ENCODE measurements at places on chromosomes 5 and 9.

DNA sequence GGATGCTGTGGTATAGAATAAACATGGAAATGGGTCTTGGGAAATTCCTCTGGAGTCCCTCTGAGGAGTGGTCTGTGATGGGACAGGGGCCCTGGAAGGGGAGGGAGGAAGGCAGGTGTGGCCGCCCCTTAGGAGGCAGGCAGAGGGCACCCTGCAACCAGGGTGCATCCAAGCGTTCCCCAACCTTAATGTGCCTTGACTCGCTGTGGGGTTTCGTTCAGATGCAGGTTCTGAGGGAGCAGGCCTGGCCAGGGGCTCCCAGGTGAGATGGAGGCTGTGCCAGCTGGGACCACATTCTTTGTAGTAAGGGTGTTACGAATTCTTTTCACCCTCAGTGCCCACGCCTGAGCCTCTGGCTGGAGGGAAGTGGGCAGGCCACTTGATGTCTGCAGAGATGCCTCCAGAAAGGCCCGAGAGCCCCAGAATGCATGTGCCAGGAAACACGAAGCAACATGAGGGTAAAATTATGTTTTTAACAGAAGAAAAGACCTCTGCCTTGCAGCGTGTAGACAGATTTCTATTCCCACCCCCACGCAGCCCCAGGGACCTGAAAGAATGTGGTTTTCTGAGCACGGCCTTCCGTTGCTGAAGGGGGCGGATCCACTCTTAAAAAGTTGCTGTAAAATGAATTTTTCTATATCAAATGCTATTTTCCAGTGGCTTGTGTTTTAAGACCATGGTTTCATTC, 150.4 kb upstream of the IER5L start:
- DNase-seq, result no peak

DNA sequence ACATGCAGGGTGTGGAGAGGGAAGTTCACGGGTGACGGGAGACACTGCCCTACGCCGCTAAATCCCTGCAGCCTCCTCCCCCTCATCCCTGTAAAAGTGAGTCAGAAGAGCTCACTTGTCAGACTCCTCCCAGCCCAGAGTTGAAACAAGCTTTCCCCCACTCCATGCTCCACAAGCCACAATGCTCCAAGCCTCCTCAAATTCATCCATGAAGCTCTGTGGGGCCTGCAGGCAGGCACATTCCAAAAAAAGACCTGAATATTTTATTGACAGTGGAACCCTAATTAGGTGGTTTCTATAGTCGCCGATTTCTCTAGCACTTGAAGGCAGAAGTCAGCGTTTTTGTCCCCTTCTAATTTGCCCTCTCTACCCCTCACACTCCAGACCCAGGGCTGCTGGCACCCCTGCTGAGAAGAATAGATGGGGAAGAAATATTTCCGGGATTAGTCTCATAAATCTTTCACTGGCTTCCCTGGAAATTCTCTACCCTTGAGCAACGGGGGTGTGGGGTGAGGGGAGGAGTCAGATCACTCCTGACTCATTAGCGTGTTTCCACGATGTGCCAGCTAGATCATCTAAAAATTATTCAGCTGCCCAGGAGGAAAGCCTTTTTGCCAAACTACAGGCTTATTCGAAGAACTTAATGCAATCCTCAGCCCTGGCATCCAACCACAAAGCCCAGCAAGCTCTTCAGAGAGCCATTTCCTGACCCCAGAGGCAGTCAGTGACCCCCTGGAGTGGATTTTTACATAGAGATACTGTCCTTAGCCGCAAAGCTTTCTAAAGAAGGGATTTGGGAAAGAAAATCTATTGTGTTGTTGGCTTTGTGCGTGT, 97.1 kb downstream of the ENC1 start:
- peak; percentile 97 for DNase-seq

DNA sequence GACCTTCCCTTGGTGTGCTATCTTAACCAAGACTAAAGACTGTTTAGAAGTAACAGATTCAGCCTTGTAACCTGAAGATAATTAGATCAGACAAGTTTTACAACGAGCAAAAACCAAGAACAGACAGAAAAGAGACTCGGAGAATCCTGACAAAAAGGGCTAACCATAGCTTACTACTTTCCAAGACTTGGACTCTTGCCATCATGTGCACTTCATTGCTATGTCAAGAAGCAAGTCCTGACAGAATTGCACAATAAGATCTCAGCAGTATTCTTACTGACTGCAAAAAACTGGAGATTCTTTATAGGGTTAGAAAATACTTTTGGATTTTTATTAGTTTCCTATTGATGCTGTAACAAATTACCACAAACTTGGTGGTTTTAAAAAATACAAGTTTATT, 1539.0 kb upstream of the NUDT12 start:
- DNase-seq, result no peak

- no peak for DNase-seq
Observed at GRCh38 chr5:74725331-74725730, 40.3 kb downstream of the HEXB start.

DNA sequence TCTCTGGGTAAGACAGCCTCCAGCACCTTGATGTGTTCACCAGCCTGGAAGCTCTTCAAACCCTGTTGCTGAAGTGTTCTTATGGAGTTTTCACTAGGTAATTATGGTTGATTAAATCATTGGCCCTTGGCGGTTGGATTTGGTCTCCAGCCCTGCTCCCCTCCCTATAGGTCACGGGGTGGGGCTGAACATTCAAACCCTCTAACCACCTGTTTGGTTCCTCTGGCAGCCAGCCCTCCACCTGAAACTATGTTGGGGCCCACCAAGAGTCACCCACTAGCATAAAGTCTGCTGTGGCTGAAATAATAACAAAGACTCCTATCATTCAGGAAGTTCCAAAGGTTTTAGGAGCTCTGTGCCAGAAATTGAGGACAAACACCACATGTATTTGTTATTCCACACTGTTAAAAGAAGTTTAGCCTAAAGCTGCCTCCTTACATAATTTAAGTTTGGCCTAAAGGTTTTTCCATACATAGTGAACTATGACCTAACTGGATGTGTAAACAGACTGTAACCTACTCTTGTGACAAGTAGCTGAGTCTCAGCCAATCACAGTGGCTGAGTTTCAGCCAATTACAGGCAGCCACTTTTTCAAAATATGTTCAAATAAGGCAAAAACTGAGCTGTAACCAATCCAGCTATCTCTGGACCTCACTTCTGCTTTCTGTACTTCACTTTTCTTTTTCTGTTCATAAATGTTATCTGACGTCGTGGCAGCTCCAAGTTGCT, 34.8 kb downstream of the TMEM252 start:
- DNase-seq, result no peak

DNA sequence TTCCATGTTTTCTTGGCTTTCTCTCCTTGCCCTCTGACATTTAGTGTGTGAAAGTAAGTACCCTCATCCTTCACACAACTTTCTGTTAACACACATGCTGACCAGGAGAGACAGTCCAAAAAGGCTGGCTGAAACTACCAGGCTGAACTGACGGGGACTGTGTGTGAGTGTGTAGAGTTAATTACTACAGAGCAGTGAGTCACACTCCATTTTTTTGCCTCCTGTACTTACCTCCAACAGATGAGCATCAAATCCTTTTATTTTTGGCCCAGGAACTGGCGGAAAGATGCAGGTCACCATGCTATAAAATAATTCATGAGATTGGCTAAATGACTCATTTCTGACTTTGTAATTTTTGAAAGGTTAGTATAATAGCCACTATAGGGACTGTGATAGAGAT, 20.2 kb upstream of the AGXT2 start:
- DNase-seq, result no peak

GRCh38 chr9:80707120-80707519, 982.2 kb downstream of the TLE1 start:
- DNase-seq, result peak; percentile 47

GRCh38 chr9:134410071-134410834, 84.0 kb downstream of the RXRA start:
- no peak for DNase-seq

GRCh38 chr9:89926691-89927220, 321.9 kb downstream of the GADD45G start:
- DNase-seq, result no peak

- DNase-seq, result no peak
Observed at GRCh38 chr5:177457852-177458681, 11.5 kb downstream of the PRR7 start.

DNA sequence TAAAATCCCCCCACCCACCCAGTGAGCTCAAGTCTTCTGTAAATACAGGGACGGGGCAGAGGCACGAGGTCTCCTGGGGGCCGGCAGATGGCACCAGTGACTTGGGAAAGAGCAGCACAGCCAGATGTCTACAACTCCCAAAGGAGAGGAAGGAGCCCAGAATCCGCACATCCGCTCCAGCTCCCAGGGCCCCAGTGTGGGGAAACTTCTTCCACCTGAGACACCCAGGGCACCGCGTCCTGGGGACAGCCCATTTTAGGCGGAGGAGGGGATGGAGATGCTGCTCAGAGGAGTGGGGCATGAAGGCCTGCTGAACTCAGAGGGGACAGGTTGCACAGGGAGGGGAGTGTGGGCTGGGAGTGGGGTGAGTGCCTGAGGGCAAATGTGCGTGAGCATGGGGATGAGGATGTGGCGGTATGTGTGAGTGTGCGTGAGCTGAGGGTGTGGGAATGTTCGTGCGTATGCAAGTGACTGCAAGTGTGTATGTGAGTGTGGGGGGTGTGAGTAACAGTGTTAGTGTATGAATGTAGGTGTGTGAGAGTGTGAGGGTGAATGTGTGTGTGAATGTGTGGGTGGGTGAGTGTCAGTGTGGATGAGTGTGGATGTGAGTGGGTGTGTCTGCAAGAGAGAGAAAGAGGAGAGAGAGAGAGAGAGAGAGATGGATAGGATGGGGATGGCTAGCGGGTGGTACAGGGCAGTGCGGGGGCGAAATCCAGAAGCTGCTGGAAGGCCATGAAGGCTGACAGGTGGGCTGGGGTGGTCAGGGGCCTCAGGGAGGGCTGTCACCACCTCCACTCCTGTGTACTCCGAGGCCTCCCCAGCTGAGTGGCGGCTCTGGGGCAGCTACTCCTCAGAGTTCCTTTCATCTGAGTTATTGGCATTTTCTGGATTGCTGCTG, 63.5 kb downstream of the DUSP1 start:
- peak; percentile 86 for DNase-seq

GRCh38 chr9:71594541-71594940, 173.8 kb downstream of the CEMIP2 start:
- no peak for DNase-seq

GRCh38 chr5:172792701-172793570, 21.9 kb upstream of the DUSP1 start:
- no peak for DNase-seq

DNA sequence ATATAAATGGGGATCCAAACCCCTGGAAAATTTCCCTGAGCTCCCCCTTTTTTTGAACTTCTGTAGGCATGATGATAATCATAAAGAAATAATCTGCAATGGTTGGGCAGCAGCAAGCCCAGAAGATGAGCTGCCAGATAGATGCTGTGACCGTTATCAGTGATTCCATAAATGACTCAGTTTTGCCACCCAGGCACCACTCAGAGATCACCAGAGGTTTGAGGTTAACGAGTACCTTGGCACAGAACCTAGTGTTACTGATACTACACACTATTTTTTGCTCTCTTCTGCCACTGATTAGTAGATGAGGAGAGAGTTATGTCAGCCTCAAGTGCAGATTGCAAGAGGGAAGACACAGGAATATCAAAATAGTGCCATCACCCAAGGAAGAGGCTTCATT, 199.3 kb upstream of the PTGER4 start:
- peak; percentile 40 for DNase-seq

DNA sequence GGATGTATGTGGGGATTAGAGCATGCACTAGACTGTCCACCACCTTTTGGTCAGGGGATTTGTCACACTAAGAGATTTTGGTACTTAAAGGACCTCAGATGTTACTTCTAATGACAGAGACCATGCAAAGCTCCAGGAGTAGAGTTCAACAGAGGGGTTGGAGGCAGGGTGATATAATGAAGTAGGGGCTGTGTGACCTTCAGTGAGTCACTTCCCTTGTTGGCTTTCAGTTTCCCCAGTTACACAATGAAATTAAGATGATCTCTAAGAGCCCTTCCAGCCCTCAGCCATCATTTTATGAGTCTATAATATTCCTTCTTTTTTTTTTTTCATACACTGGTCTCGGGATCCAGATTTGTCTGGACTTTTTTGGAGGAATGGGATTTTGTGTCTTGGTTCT, 26.8 kb downstream of the GLRA1 start:
- peak; percentile 36 for DNase-seq

DNA sequence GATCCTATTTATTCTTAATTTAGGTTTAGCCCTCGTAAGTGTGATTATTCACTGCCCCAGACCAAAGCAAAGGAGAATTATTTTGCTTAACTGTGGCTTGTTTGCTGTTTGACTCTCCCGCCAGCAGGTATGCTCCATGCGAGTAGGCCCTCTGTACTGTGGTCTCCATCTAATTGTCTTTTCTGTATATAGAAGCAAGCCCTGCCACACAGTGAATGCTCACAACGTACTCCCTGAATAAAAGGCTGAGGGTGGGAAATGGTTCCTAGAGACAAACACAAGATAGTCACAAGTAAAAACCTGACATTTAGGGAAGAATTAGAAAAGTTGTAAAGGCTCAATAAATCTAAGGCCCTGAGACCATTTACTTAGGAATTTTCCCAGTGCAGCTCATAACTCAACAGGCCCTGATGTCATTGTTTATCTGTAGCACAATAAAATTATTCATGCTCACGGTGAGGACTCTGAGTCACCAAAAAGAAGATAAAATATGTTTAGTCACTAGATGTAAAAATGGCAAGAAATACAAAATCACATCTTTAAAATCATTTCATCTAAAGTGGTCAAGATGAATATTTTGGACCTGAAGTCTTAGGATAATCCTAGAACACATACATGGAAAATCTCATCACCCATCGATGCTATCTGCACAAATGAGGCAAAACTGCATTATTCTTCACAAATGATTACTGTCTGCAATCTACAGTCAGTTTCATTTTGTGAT, 473.2 kb downstream of the ENC1 start:
- DNase-seq, result peak; percentile 90

GRCh38 chr5:159628703-159629102, 287.6 kb upstream of the ADRA1B start:
- no peak for DNase-seq

- no peak for DNase-seq
Observed at GRCh38 chr5:177445052-177445916, 1.3 kb upstream of the PRR7 start.

- no peak for DNase-seq
Observed at GRCh38 chr9:74543145-74543544, 46.0 kb downstream of the RORB start.

GRCh38 chr9:98983295-98984268, 39.9 kb downstream of the COL15A1 start:
- DNase-seq, result peak; percentile 93

DNA sequence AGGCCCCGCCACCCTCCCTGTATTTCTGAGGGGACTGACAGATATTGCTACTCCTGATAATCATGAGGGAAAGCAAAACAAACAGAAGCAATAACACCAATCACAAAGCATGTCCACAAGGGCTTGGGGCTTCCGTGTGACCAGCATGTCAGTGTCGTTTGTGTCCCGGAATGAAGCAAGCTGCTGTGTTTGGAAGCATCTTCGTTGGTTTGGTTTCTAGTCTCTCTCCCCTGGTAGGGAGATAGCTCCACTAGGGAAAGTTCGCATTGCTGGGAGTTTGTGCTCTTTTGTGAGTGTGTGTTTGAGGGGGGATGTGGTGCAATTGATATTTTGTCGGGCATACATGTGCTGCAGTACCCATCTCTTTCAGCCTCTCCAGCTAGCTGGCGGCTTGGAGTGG, 1.4 kb downstream of the GRIA1 start:
- DNase-seq, result no peak

- no peak for DNase-seq
Observed at GRCh38 chr9:113568081-113568435, 104.5 kb downstream of the RGS3 start.

- peak; percentile 16 for DNase-seq
Observed at GRCh38 chr5:152170350-152170749, 234.7 kb downstream of the NMUR2 start.

Measured in EL (cell line).